ENCODE measurements at places on chromosomes 16 and 17.

DNA sequence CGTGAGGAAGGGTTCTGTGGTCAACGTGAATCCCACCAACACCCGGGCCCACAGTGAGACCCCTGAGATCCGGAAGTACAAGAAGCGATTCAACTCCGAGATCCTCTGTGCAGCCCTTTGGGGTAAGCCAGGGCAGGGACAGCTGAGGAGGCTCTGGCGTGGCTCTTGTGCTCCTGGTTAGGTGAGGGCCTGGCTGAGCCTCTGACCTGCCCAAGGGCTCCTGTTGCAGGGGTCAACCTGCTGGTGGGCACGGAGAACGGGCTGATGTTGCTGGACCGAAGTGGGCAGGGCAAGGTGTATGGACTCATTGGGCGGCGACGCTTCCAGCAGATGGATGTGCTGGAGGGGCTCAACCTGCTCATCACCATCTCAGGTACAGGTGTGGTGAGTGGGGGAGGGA, 4.2 kb upstream of the C17orf107 start:
- no peak for DNase-seq

DNA sequence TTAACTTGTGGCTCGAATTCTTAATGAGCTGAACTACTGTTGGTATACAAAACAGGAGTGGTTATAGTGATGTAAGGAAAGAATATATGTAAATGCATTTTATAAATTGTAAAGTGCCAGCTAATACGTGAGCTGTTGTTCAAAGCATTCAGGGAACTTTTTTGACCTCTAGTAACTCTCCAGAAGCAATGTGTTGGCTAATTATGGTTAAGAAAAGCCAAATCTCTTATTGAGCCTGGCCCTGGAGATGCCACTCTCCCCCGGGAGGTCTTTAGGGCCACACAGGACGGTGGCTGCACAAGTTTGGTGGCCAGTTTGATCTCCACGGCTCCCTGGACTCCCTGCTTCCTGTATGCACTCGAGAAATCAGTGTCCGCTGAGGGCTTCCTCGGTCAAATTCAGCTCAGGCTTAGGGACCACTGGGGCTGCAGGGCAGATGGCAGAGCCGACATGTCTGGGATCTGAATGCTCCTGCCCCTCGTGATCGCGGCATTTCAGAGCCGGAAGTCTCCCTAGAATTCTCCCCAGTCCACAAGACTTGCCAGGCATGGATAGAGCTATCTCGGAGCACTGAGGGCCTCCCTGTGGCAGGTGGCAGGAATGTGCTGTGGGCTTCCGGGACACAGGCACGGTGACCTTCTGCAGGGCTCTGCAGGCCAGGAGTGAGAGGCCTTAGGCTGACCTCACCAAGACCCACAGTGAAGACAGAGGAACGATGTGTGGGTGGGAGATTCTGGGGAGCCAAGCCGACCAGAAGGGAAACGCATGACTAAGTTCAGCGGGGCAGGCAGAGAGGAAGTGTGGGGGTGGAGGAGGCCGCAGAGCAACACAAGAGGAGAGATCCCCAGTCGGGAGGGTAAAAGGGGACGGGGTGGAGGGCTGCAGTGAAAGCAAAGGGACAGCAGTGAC, 18.6 kb upstream of the PITPNM3 start:
- no peak for DNase-seq

DNA sequence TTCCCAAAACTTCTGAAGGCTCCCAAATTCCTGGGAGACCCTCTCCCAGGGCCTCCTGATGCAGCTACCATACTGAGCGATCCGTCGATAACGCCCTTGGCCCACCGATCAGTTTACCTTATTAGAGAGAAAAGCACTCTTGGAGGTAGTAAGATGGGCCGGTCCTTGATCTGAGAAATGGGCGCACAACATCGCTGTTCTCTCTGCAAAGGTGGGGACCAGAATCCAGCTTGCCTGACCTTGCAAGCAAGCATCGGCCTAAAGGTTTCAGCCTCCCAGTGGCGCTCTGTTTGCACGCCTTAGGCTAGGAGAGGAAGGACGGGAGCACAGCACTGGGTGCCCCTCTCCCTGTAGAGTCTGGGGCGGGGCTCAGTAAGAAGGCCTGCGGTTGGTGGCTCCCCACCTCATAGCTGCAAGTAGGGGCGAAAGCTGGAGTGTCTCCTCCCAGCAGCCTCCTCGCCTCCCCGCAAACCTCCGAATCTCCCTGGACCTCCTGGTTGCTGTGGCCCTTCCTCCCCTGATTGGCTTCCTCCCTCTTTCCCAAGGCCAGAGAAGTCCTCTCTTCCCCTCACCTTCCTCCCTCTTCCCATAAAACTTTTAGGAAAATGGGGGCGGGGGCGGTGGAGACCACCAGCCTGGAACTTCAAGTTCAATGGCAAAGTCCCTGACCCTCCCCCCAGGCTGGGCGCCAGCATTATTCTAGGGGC, at the start of gene PRAC1:
Gene PRAC1 (minus strand): TSS at position 318 of the 707 bp plus-strand sequence. CDS start 126 bp downstream, at position 192.
- DNase-seq: no peak

- no peak for DNase-seq
These were observed 175.4 kb downstream of the ENGASE start for GRCh38 chr17:79249929-79250521.

DNA sequence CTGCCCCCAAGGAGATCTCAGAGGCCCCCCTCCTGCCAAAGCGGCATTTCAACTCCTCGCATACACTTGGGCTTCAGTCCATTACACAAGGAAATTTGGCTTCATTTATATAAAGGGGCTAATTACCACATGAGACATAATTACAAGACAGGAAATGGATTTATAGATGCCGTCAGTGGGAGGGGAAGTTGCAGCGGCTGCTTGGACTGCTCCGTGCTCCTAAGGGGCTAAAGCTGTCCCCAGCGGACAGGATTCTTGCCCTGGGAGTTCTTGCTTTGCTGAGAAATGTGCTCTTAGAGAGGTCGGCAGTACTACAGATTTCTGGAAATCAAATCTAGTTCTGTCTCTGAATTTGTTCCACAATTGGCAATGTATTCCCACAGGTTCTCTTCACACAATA, 57.2 kb upstream of the NLK start:
- no peak for DNase-seq

GRCh38 chr16:50838165-50838564, 96.3 kb downstream of the CYLD start:
- DNase-seq: no peak

DNA sequence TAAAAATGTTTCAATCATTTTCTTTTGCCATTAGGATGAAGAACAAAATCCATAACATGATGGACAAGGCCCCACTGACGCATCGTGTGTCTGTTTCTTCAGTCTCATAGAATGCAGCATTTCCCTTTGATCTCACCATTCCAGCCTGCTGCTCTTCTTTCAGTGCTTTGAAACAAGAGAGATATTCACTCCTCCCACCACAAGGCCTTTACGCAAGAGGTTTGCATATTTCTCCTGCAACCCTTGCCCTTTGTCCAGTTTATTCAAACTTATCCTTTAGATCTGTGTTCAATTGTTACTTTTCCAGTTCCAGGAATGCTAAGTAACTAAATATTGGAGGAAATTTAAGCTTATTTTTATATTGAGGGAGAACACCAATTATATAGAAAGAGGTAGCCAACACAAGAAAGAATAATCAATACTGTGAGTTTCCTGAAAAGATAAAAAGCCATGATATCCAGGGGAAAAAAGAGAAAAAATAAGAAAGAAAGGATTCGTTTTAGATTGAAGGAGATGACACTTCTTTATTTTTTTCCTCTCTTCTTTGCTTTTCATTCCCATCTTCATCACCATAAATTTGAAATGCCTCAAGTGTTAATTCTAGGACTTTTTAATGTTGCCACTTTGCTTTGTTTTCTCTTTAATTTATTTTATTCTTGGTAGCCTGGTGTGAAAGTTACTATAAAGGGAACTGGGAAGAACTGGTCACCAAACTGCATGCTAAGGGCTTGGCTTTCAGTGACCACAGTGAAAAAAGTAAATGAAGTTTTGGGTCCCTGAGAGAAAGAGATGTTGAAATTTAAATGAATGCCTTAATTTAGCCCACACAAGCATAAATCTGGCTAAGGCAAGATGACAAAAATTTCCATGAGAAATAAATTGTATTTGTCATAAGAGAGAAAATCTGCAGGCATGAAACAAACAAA, 102.1 kb downstream of the KIF2B start:
- DNase-seq: no peak

DNA sequence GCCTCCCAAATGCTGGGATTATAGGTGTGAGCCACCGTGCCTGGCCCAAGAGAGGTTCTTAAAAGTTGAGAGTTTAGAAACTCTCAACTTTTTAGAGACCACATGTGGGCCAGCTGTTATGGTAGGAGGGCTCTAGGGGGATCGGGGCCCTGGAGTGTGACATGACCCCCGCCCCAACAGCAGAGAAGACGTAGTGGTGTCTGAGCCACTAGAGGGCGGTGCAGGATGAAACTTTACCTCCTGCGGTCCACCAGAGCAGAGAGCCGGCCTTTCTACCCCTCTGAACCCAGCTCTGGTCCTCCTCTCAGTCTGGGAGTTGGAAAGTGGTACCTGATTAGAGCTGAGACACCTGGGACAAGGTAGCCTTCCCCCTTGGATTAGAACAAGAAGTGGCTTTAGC, 7.4 kb downstream of the CDK5RAP3 start:
- DNase-seq: no peak

GRCh38 chr16:48126801-48127644, 28.8 kb downstream of the ABCC12 start:
- no peak for DNase-seq

GRCh38 chr17:4641297-4642195, at the start of gene ALOX15:
Gene ALOX15, minus strand, starts transcription at chr17:4641678. Its CDS starts 27 bp downstream, at chr17:4641651.
- DNase-seq: no peak

GRCh38 chr16:50616883-50617645, 64.0 kb downstream of the SNX20 start:
- no peak for DNase-seq

GRCh38 chr16:57723170-57723569, 12.4 kb upstream of the KATNB1 start:
- no peak for DNase-seq

GRCh38 chr16:50606431-50607050, 58.3 kb downstream of the NKD1 start:
- DNase-seq: no peak

- no peak for DNase-seq
These were observed 23.8 kb upstream of the ABCC1 start for GRCh38 chr16:15925631-15926030.

DNA sequence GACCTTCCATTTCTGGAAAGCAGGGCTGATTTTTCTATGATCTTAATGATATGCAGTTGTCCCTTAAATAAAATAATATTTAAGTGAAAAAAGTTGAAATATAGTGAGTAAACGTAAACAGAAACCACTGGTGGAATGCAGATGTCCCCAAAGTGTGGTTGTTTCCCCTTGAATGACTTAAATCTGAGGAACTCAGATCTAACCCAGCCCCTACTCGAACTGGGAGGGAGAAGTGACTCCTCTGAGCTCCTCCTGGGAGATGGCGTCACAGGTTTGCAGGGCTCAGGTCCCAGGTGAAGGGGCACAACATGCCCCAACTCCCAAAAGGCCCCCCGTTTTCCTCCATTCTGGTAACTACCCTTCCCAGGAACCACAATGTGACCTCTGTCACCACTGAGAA, 142.8 kb downstream of the IRF8 start:
- no peak for DNase-seq

GRCh38 chr16:59478838-59479237, 744.7 kb upstream of the GOT2 start:
- no peak for DNase-seq

DNA sequence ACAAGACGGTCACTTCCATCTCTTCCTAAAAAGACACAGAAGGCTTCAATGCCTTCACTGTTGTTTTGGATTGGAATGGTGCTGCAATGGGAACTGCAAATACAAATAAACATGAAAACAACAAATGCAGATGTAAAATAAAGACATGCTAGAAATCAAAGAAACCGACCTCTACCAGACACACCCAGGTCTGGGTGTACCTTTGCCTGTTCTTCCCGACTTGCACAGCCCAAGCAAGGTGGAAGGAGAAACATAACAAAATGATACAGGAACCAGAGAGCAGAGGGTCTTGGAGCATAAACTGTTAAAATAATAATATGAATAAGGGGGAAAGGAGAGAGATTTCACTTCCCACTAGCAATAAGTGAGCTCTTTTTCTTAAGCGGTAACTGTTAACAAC, 17.3 kb downstream of the RFFL start:
- DNase-seq: no peak

DNA sequence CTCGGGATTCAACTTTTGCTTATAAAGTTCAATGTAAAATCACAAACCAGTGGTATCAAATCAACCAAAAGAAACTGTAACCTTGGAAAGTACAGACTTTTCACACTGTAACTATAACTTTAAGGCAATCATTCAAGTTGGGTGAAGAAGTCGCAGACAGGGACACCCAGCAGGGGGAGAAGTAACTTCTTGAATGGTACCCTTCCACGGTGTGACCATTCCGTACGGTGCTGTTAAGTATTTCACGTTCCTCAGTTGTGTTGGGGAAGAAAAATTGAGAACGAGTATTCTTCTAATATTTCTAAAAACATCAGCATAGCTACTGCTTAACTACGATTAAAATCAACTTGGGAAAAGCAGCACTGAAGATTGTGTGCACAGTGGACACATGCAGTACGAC, 55.8 kb downstream of the MYH10 start:
- DNase-seq: no peak

DNA sequence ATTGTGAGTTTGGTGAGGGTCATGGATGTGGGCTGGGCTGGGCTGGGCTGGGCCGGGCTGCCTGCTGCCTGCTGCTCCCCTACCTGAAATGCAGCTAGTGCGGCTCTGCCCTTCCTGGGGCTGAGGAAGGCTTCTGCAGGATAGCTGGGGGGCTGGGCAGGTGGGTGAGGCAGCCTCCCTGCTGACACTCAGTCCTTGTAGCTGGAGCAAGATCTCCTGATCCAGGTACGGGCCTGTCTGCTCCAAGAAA, 4.7 kb downstream of the RPL13 start:
- DNase-seq: no peak

- DNase-seq: no peak
These were observed 16.9 kb upstream of the CPD start for GRCh38 chr17:30361766-30362279.

DNA sequence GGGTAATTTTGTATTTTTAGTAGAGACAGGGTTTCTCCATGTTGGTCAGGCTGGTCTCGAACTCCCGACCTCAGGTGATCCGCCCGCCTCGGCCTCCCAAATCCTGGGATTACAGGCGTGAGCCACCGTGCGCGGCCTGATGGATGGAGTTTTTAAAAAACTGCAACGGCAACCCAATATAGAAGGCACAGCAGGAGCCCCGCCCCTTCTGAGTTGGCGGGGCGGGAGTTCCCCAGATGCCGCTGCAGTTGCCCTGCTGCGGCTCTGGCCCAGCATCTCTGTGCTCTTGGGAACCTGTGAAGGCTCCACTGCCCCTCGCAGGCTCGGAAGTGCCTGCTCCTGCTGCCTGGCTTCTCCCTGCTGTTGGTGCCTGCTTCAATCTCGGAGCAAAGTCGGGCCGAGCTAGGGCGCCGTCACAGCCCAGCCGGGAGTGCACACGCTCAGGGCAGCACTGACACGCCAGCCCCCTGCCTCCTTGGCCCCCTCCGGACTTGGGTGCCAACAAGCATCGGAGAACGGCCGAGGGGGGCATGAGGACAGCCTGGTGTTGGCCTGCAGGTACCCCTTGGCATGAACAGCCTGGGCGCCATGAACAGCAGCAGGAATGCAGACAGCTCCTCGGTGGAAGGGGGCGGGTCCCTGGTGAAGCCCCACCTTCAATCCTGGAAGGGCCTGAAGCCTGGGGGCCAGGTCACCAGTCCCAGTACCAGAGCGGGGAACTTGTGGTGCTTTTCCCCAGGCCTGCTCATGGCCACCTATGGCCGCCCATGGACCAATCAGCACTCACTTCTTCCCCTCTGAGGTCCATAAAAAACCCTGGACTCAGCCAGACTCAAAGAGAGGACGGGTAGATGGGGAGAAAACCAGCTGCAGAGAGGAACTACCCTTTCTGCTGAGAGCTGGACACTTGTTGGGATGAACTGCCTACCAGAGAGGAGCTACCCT, 2.3 kb upstream of the NT5M start:
- DNase-seq: no peak

All from stimulated activated CD8-positive, alpha-beta memory T cell treated with anti-CD3 and anti-CD28 coated beads, Interleukin-4, amount 100 ng/mL, for 1 hour (primary cell).